GM23338 (cell line): ENCODE measurements at places on chromosomes 2 and 18. TPM values are rescaled to one million over a fixed set of nuclear protein-coding genes. Genes with fewer than 3 reads are reported as not detected.

DNA sequence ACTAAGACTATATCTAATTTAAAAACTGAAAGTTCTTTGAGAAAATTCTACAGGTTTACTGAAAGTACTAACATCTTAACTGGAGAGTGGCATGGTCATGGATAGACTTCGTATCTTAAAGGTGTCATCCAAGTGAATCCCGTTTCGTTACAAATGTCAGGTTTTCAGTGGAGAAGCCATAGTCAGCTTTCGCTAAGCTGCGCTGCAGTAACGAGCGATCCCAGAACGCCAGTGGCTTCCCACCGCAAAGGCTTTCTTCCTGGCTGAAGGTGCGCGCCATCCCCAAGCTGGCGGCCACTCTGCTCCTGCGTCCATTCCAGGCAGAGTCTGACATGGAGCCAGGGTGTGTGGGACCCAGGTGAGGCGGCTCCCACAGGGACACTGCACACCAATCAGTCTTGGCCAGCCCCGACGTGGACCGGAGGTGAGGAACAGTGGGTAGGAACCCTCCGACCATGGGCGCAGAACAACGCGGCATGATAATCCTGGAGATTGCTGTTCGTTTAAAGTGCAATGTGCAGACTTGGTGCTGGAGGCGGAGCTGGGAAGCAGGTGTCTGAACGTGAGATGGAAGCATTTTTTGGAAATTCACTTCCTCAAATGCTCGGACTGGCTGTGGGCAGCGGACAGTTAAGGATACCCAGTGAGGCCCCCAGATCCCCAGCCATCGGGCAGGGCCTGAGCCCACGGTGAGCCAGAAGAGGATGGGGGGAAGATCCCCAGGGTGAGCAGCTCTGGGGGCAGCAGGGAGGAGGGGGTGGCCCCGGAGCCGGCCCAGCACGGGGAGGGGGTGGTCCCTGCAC is 27.8 kb upstream of the KCNG2 start:
- no peaks in the 10 kb centered on the region for H3K36me3 ChIP-seq
- no peaks in the 10 kb centered on the region for H3K4me1 ChIP-seq
- no peak for DNase-seq
- H3K27me3 ChIP-seq, result no peaks in the 10 kb centered on the region
- H3K27ac ChIP-seq, result no peak overlapping the region

DNA sequence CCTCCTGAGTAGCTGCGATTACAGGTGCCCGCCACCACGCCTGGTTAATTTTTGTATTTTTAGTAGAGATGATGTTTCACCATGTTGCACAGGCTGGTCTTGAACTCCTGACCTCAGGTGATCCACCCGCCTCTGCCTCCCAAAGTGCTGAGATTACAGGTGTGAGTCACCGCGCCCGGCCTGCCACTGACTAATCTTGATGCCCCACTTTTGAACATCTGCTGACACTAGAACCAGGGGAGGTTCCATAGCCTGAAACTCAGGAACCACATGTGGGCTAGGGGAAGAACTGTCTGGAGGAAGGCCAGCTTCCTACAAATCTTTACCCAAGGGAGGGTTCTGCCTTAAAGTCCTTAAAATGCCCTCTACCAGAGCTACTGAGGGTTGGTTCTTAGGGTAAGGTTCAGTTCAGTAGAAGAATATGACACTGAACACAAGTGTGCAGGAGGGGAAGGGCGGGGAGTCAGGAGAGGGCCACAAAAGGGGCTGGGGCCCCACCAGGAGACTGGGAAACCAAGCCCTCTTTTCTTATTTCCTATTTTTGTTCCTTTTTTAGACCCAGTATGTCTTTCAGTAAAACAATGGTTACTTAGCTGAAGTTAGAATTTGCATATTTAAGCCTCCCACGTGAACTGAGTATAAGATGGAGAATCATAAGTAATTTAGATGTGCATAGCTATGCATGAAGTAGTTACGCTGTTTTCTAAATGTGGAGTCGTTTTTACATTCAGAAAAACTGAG is 6.3 kb upstream of the RAB31 start:
- H3K27ac ChIP-seq, result no peak overlapping the region
- no peak overlapping the region for H3K4me3 ChIP-seq

- H3K27me3 ChIP-seq, result no peaks in the 10 kb centered on the region
- DNase-seq, result no peak
- H3K4me1 ChIP-seq, result no peaks in the 10 kb centered on the region
- no peak overlapping the region for H3K27ac ChIP-seq
- H3K36me3 ChIP-seq, result no peaks in the 10 kb centered on the region
Measured at GRCh38 chr2:220153118-220153517, 525.7 kb downstream of the SLC4A3 start.

DNA sequence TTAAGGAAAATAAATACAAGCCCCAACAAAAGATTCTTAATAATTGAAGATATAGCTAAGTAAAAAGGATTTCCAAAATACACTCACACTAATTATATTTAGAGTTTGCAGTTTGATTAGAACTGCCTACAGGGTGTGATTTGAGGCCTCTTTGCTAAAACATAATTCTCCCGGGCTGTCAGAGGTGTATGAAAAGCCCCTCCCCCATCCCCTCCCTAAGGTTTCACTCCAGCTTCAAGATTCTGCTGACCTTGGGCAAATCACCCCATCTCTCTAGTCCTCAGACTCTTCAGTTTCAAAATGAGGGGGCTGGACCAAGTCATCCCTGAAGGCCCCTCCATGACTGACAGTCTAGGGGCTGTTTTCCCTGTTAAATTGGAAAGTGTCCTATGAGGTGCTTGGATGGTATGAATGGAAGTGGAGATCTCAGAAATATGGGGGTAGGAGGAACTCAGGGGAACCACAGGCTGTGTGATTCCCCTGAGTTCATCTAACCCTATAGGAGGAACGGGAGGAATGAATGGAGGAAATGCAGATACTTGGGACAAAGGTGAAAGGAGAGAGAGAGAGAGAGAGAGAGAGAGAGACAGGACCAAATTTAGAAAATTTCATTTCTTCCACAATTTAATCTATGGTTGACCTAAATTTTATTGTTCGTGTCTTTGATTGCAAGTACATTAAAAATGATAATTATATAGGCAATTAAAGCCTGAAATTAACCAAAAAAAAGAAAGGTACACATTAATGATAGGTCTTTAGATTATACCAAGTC is 107.5 kb downstream of the SPP2 start:
- no peak for DNase-seq
- H3K36me3 ChIP-seq, result no peaks in the 10 kb centered on the region
- no peaks in the 10 kb centered on the region for H3K27me3 ChIP-seq

GRCh38 chr2:238888781-238889180 is 40.9 kb downstream of the TWIST2 start:
- no peaks in the 10 kb centered on the region for H3K27me3 ChIP-seq
- no peak overlapping the region for H3K27ac ChIP-seq
- H3K4me3 ChIP-seq, result no peak overlapping the region

DNA sequence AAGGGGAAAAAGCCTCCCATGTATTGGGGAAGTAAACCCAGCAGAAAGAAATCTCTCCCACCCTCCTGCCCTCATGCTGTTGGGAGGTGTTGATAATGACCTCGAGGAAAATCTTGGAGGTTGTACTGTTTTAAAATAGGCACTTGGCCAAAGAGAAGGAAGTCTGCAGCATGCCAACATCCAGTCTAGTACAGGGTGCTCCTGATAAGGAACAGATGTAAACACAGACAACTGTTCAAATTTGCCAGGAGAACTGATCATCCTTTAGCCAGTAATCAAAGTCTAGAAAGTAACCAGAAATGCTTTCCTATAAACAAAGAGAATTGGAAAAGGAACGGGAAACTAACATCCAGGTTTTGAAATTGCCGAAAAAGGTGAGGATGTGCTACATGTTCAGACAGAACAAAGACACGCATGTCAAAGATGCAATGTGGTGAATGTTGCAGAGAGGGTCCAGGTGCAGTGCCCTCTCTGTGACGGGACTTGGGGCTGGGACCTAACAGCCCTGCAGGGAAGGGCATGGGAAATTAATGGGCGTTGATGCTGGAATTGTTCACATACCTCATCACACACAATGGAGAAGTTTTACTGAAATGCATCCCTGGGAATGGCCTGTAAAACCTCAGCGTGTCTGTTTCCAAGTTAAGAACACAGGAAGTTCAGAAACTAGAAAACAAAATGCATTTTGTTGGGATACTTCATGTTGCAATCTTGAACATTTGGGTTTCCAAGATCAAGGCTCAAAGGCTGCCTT is 125.7 kb upstream of the RND3 start:
- no peaks in the 10 kb centered on the region for H3K36me3 ChIP-seq
- H3K4me3 ChIP-seq, result no peak overlapping the region
- no peak for DNase-seq
- no peaks in the 10 kb centered on the region; the same call in 1 of the 2 replicates for H3K4me1 ChIP-seq
- H3K27me3 ChIP-seq, result no peaks in the 10 kb centered on the region

GRCh38 chr2:106183101-106183696 is 10.9 kb downstream of the UXS1 start:
- H3K27me3 ChIP-seq, result no peaks in the 10 kb centered on the region
- no peak for DNase-seq
- no peaks in the 10 kb centered on the region for H3K36me3 ChIP-seq
- H3K4me3 ChIP-seq, result no peak overlapping the region
- H3K27ac ChIP-seq, result no peak overlapping the region

GRCh38 chr18:14179306-14179705 is 47.1 kb upstream of the ZNF519 start:
- no peaks in the 10 kb centered on the region for H3K36me3 ChIP-seq
- no peak for DNase-seq
- no peak overlapping the region for H3K27ac ChIP-seq
- no peaks in the 10 kb centered on the region for H3K4me1 ChIP-seq

- H3K4me1 ChIP-seq, result peaks cover 18% of the 10 kb centered on the region
- H3K27ac ChIP-seq, result no peak overlapping the region
- DNase-seq, result peak; percentile 51
Measured at GRCh38 chr2:100104718-100105677, 37.4 kb downstream of the AFF3 start.

- H3K36me3 ChIP-seq, result no peaks in the 10 kb centered on the region
- DNase-seq, result no peak
- H3K27me3 ChIP-seq, result no peaks in the 10 kb centered on the region
- no peak overlapping the region for H3K4me3 ChIP-seq
Measured at GRCh38 chr2:234291765-234292204, 205.1 kb downstream of the ARL4C start.

GRCh38 chr2:86445436-86445835 is 4.3 kb downstream of the KDM3A start:
- no peak for DNase-seq
- no peaks in the 10 kb centered on the region for H3K27me3 ChIP-seq
- no peak overlapping the region for H3K27ac ChIP-seq
- H3K36me3 ChIP-seq, result no peaks in the 10 kb centered on the region; the same call in 1 of the 2 replicates

- DNase-seq, result no peak
- H3K27ac ChIP-seq, result no peak overlapping the region
- no peaks in the 10 kb centered on the region for H3K27me3 ChIP-seq
- peaks cover 3% of the 10 kb centered on the region; the same call in 1 of the 2 replicates for H3K36me3 ChIP-seq
- H3K4me3 ChIP-seq, result no peak overlapping the region
- peaks cover 5% of the 10 kb centered on the region; the same call in 1 of the 2 replicates for H3K4me1 ChIP-seq
Measured at GRCh38 chr18:2442006-2442405, 129.3 kb downstream of the METTL4 start.

DNA sequence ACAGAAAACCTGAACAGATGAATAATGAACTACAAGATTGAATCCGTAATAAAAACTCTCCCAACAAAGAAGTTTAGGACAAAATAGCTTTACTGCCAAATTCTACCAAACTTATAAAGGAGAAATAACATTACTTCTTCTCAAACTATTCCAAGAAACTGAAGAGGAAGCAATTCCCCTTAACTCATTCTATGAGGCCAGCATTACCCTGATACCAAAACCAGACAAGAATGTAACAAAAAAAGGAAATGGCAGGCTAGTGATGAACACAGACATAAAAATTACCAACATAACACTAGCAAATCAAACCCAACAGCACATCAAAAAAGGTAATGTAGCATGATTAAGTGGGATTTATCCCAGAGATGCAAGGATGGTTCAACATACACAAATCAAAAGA is 213.7 kb upstream of the FOSL2 start:
- H3K4me3 ChIP-seq, result no peak overlapping the region
- H3K36me3 ChIP-seq, result no peaks in the 10 kb centered on the region
- DNase-seq, result no peak
- H3K4me1 ChIP-seq, result no peaks in the 10 kb centered on the region

- H3K27me3 ChIP-seq, result no peaks in the 10 kb centered on the region
- peaks cover 19% of the 10 kb centered on the region for H3K4me1 ChIP-seq
- no peak for DNase-seq
- no peaks in the 10 kb centered on the region for H3K36me3 ChIP-seq
- no peak overlapping the region for H3K4me3 ChIP-seq
Measured at GRCh38 chr2:157261199-157261782, 3.8 kb downstream of the GALNT5 start.

The ALPG gene
- total RNA-seq, result 2.5 and 3.8 TPM in 2 replicates

The BOLL gene
- 0.04 TPM in 1 of 2 replicates, not detected in the other for total RNA-seq

The CARF gene
- 1.6 and 3.3 TPM in 2 replicates for total RNA-seq

The TACR1 gene
- 5.6 and 7.3 TPM in 2 replicates for total RNA-seq

The CYP26B1 gene
- total RNA-seq, result 0.16 and 0.31 TPM in 2 replicates

The ALLC gene
- not detected in 2 replicates for total RNA-seq

The CIAO1 gene
- 87.0 and 119 TPM in 2 replicates for total RNA-seq

The ERMN gene
- 0.35 TPM in 1 of 2 replicates, not detected in the other for total RNA-seq
